Activated CD4-positive, alpha-beta T cell treated with anti-CD3 and anti-CD28 coated beads, Interleukin-2, amount 10 ng/mL, durations not matched to agents 24 days and 14 days (primary cell): ENCODE measurements at places on chromosomes 11 and 22. TPM values are rescaled to one million over a fixed set of nuclear protein-coding genes. Genes with fewer than 3 reads are reported as not detected.

DNA sequence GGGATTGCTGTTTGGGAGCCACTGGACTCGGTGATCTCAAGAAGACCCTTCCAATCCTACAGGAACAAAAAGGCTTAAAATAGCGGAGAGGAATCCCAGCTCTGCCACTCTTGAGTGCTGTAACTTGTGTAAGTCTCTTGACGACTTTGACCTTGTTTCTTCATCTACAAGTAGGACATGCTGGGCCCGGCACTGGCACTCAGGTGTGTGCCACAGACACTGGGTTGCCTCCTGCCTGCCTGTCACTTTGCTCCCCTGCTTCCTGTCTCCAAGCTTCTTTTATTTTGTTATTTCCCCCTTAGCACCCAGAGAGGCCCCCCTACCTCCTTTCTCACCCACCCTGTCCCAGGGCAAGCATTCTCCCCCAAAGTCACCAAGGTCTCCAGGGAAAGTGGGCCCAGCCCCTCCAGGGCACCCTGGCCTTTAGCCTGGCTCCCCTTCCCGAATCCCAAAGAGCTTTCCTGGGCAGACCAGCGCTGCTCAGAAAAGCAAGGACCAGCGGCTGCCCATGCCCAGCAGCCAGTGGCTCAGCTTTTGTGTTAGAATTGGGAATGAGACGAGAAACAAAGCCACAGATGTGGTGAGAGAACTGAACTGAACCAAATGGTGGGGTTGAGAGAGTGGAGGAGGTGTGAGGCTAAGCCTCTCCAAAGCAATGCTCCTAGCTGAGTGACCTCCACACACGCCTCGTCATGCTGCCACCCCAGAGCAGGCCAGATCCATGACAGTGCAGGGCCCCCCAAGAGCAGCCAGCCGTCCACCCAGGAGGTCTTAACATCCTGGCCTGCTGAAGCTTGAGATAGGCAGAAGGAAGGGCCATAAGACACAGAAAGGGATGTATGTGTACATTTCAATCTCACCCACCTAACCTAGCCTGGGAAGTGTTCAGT, 4.5 kb downstream of the TRIM29 start:
- DNase-seq, result no peak

GRCh38 chr11:26715133-26715532, 6.7 kb downstream of the SLC5A12 start:
- no peak for DNase-seq

- peak; percentile 73 for DNase-seq
Measured at GRCh38 chr11:132718711-132719671, 813.3 kb downstream of the OPCML start.

DNA sequence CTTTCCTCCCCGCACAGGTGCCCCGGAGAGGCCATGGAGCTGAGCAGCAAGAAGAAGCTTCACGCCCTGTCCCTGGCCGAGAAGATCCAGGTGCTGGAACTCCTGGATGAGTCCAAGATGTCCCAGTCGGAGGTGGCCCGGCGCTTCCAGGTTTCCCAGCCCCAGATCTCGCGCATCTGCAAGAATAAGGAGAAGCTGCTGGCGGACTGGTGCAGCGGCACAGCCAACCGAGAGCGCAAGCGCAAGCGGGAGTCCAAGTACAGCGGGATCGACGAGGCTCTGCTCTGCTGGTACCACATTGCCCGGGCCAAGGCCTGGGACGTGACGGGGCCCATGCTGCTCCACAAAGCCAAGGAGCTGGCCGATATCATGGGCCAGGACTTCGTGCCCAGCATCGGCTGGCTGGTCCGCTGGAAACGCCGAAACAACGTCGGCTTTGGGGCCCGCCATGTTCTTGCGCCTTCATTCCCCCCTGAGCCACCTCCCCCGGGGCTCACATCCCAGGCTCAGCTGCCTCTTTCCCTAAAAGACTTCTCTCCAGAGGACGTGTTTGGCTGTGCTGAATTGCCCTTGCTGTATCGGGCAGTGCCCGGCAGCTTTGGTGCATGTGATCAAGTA, 1.3 kb downstream of the TIGD3 start:
- DNase-seq, result no peak

DNA sequence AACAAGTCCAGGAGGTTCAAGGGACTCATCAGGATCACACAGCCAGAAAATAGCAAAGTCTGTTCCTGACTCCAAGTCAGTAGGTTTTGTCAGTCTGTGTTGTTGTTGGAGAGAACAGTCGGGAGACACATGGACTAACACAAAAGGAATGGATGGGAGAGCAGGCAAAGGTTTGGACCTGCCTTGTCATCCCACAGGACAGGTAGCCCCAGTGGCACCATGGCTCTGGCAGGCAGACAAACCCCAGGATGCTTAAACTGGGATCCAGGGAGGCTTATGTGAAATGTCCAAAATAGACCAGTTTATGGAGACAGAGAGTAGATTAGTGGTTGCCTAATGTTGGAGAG, 201.6 kb upstream of the NAV2 start:
- DNase-seq, result no peak

GRCh38 chr11:95306801-95307200, 75.8 kb upstream of the SESN3 start:
- no peak for DNase-seq

DNA sequence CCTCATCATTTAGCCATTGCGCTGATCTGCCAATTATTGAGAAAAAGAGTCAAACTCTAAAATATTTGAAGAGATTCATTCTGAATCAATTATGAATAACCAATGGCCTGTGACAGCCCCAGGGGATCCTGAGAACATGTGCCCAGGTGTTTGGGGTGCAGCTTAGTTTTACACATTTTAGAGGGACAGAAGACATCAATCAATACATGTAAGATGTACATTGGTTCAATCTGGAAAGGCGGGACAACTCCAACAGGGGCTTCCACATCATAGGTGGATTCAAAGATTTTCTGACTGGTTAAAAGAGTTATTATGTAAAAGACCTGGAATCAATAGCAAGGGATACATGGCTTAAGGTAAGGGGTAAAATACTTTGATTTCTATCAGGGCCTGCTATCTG, 4.9 kb upstream of the MRGPRE start:
- peak; percentile 5 for DNase-seq

- no peak for DNase-seq
Measured at GRCh38 chr22:27704581-27704980, 97.0 kb downstream of the MN1 start.

GRCh38 chr11:43992834-43993637, 50.6 kb downstream of the C11orf96 start:
- no peak for DNase-seq

- DNase-seq, result no peak
Measured at GRCh38 chr11:47188259-47188658, 2.0 kb upstream of the PACSIN3 start.

DNA sequence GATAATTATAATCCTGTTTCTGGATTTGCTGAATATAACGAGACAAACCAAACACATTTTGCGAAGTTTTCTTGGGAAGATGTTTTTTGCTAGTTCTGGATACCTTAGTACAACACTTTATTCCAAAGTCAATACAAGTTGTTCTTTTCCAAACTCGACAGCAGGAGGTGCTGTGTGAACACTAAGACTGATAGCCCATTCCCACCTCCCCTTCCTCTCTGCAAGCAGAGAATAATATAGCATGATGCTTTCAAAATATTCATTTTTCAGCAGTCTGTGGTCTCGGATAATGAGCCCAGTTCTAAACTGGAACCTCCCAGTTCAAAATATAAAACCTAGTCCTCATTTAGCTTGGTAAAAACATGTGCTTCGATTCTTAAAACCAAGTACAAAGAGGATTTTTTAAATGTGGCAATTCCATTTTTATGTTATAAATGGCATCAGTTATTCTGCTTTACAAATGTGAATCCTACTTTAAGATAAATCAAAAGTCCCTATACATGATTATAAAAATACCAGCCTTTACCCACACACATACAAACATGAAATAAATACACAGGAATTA, 129.1 kb downstream of the DCDC1 start:
- peak; percentile 63 for DNase-seq

DNA sequence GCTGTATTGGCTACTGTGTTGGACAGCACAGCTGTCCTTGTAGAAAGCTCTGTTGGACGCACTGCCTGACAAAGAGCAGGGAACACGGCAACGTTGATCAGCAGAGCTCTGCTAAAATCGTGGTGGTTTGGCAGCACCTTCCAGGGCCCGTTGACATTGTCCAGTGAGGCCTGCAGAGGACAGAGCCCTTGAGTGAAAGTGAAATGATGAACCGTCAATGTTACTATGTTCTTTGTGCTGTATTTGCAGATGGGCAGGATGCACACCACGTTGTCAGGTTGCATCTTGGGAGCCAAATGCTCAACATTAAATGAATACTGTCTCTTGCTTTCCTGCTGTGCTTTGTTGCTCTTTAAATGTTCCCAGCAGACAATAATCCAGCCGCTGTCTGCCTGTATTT, 69.7 kb downstream of the NELL1 start:
- no peak for DNase-seq

GRCh38 chr11:129987950-129988349, 14.7 kb downstream of the PRDM10 start:
- no peak for DNase-seq

GRCh38 chr11:19984048-19984742, 176.1 kb downstream of the DBX1 start:
- DNase-seq, result no peak

DNA sequence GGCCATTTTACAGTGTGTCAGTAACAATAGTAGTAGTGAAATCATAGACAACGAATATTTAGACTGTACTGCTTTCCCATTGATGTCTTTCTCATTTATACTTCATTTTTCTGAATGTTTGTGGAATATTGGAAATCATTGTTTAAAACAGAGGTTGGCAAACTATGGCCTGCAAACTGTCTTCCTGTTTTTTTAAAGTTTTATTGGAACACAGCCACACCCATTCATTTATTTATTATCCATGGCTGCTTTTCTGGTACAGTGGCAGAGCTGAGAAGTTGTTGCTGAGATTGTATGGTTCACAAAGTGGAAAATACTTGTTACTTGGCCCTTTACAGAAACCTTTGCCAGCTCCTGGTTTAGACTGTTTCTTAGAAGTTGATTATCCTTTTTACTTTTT, 13.7 kb downstream of the FAR1 start:
- DNase-seq, result no peak

- no peak for DNase-seq
Measured at GRCh38 chr11:78438298-78438975, 20.8 kb upstream of the GAB2 start.

GRCh38 chr11:73394416-73395296, 18.5 kb downstream of the RELT start:
- no peak for DNase-seq

- DNase-seq, result peak; percentile 82
Measured at GRCh38 chr11:121321614-121322243, 29.2 kb downstream of the SC5D start.

- DNase-seq, result no peak
Measured at GRCh38 chr11:105046898-105047579, 1.9 kb upstream of the CARD16 start.

DNA sequence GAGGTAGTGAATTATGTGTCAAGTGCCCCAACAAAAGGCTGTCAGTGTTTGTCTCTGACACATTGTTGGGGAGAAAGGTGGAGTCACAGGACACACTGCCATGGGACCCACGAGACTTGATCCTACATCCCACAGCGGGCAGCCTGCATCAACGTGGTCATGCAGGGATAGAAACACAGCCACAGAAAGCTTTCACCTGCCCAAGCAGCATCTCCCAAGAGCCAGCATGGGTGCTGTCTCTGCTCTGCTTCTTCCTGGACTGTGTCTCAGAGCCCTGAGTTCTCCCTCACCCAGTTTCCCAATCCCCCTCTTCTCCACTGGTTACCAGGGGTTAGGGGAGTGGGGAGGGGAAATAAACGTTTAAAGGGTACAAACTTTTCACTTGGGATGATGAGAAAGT, 97.2 kb downstream of the VPREB1 start:
- no peak for DNase-seq

- DNase-seq, result no peak
Measured at GRCh38 chr11:128917144-128917724, 25.4 kb downstream of the TP53AIP1 start.

GRCh38 chr11:117946842-117947526, 17.8 kb upstream of the TMPRSS13 start:
- peak; percentile 95 for DNase-seq

GRCh38 chr11:69836401-69836800, 17.2 kb upstream of the FGF3 start:
- DNase-seq, result no peak

DNA sequence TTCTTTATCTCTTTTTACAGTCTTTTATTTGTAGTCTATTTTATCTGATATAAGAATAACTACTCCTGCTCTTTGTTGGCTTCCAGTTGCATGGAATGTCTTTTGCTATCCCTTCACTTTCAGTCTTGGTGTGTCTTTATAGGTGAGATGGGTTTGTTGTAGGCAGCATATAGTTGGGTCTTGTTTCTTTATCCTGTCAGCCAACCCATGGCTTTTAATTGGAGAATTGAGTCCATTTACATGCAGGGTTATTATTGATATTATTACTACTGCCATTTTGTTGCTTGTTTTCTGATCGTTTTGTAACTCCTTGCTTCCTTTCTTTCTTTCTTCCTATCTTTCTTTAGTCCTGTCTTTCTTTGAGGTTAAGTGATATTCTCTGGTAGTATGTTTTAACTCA, 11.9 kb upstream of the IL17RA start:
- no peak for DNase-seq

DNA sequence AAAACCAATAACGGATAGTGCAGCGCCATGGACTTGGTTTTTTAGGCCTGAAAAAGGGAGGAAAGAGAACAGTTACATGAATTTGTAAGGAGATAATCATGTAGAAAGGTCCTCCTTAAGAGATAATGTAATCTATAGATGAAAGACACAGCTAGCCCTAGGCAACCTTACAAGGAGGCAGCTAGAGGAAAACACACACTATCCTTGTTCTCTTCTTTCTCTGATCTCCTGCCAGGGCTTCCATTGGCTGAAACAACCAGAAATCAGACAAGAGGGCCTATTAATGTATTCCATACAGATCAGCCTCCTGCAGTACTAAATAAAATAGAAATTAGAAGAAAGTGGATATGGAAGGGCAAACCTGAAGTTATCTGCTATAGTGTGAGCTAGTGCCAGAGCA, 53.0 kb downstream of the KCNA4 start:
- DNase-seq, result no peak

Gene OR2D2
- total RNA-seq, result 0.36 and 0.72 TPM in 2 replicates

Gene PYGM
- 2.4 and 3.1 TPM in 2 replicates for total RNA-seq

Gene INPPL1
- 123 and 144 TPM in 2 replicates for total RNA-seq

Gene PHF21B
- total RNA-seq, result 0.07 TPM in 2 replicates

Gene NLRP10
- not detected in 2 replicates for total RNA-seq

Gene TMEM45B
- total RNA-seq, result 0.37 and 0.45 TPM in 2 replicates

Gene IFTAP
- 1.1 and 1.7 TPM in 2 replicates for total RNA-seq

Gene SOX6
- total RNA-seq, result not detected in 2 replicates

Gene ARFGAP3
- 33.2 and 34.8 TPM in 2 replicates for total RNA-seq

Gene PKDREJ
- total RNA-seq, result not detected in 2 replicates

Gene MMP8
- not detected in 2 replicates for total RNA-seq

Gene OR51F2
- not detected in 2 replicates for total RNA-seq

Gene DGCR2
- 23.8 and 25.5 TPM in 2 replicates for total RNA-seq

Gene CNGA4
- total RNA-seq, result not detected in 2 replicates

Gene CARNS1
- 0.77 and 0.83 TPM in 2 replicates for total RNA-seq

Gene POU2F3
- total RNA-seq, result 0.14 TPM in 1 of 2 replicates, not detected in the other

Gene GPR83
- total RNA-seq, result 0.05 TPM in 1 of 2 replicates, not detected in the other
